ENCODE measurements at places on chromosomes 12 and 14.

DNA sequence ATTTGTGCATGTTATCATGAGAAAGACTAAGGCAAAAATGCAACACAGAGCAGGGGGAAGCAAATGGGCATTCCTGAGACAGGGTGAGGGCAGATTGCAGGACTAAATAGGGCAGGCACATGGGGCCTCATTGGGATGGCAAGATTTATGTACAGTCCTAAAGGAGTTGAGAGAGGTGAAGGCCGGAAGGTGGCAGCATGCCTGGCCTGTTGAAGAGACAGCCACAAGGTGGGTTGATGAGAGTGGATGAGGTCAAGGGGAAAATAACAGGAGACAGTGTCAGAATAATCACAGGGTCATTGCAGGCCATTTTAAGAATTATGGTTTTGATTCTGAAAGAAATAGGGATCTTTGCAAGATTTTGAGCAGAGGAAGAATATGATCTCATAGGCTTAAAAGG lies 21.0 kb downstream of the PAH start:
- no peak for DNase-seq

DNA sequence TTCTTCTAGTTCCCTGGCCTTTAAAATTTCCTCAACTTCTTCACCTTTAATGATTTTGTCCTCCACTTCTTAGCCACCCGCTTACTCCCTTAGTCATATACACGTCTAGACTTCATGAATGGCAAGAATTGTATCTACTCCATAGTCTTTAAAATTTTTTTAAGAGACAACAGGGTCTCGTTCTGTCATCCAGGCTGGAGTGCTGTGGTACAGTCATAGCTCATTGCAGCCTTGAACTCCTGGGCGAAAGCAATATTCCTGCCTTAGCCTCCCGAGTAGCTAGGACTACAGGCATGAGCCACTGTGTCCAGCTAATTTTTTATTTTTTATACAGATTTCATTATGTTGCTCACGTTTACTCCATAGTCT lies 47.9 kb downstream of the BBS10 start:
- DNase-seq = no peak

DNA sequence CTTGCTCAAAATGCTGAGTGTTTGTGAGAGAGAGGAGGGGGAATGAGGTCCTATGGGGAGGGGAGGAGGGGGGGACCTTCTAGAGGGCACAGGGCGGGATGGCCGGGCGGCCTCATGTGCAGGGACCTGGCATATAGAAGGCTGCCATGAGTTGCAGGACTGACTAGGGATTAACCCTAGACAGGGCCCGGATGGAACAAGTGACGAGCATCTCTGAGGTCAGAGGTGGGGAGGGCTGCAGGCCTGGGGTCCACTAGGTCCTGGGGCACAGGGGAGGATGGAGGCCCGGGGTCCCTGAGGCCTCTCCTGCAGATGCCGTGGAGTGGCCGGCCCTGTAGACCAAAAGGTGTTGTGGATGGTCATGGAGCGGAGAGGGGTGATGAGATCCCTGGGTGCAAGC lies 104.0 kb upstream of the EIF5 start:
- no peak for DNase-seq

DNA sequence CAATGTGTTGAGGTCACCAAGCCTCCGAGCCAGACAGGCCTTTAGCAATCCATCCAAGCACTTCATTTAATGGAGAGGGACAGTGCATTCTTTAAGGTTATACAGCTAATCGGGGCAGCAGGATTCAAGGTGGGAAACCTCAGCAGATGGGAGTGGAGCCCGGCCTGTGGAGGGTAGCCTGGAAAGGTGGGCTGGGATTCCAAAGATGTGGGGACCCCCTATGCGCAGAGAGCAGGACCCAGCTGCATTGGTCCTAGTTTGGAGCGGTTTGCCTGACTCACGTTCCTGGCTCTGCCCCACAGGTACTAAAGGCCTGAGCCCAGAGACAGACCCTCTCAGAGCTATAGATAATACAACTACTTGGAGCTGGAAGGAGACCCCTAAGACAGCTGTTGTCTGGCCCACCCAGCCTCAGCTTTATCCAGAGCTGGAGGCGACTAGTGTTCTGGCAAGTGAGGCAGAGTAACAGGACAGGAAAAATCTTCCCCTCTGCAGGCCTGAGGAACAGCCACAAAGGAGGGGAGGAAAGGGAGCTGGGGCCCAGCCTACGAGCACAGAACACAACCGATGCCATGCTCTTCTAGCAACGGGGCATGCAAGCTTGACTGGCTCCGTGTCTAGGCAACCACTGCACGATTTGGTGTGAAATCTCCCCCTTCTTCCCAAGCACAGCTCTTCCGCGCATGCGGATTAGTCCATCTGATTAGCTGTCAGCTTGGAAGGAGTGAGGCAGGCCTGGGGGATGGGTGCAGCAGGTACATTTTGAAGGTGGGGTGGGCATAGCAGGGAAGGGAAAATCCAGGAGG lies 1.1 kb upstream of the MYH7 start:
- no peak for DNase-seq

- no peak for DNase-seq
Observed at GRCh38 chr12:1322821-1323220, 271.6 kb downstream of the FBXL14 start.

- DNase-seq = no peak
Observed at GRCh38 chr12:79987731-79988130, 52.8 kb upstream of the PPP1R12A start.

GRCh38 chr12:57173683-57174082 lies 26.3 kb upstream of the LRP1-AS start:
- no peak for DNase-seq

DNA sequence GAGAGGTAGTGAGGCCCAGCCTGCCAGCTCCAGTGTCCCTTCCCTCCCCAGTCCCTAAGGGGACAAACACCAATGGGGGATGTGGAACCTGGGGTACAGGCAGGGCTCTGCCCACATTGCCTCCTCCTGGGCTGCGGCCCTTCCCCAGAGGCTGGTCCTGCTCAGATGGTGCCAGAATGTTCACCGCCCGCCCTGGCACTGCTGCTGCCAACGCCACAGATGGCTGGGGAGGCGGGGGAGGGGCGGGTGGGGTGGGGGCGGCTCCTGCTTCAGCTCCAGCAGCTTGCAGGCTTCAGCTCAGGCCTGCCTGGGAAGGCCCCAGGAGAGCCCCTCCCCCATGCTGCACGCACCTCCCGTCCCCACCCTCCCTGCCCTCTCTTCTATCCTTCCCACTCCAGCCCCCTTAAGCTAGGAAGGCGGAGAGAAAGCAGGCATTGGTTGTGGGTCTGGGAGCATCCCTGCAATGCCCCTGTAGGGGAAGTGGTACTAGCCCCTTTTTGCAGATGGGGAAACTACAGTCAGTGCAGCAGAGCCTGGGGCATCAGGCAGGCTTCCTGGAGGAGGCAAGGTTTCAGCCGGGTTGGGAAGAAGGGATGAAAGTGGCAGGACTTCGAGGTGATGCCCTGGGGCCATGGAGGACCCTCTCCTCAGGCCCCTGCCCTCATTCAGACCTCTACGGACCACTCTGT lies 2.0 kb upstream of the BEGAIN start:
- DNase-seq = no peak

DNA sequence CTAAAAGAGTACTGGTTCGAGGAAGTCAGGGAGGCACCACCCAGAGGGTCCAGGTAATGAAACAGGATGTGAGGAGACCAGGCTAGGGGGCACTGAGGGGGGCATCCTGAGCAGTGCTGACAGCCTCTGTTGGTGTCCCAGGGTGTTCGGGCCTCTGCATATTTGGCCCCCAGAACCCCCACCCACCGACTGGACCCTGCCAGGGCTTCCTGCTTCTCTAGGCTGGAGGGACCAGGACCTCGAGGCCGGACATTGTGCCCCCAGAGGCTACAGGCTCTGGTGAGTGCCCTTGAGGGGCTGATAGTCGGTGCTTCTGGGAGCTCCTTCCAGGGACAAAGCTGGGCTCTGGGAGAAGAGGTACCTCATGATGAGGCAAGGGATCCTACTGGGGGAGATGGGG lies 2.6 kb downstream of the TROAP start:
- DNase-seq = no peak

- DNase-seq = no peak
Observed at GRCh38 chr12:27185234-27186021, 58.7 kb upstream of the STK38L start.

GRCh38 chr12:51548241-51548640 lies 42.8 kb upstream of the SCN8A start:
- no peak for DNase-seq

DNA sequence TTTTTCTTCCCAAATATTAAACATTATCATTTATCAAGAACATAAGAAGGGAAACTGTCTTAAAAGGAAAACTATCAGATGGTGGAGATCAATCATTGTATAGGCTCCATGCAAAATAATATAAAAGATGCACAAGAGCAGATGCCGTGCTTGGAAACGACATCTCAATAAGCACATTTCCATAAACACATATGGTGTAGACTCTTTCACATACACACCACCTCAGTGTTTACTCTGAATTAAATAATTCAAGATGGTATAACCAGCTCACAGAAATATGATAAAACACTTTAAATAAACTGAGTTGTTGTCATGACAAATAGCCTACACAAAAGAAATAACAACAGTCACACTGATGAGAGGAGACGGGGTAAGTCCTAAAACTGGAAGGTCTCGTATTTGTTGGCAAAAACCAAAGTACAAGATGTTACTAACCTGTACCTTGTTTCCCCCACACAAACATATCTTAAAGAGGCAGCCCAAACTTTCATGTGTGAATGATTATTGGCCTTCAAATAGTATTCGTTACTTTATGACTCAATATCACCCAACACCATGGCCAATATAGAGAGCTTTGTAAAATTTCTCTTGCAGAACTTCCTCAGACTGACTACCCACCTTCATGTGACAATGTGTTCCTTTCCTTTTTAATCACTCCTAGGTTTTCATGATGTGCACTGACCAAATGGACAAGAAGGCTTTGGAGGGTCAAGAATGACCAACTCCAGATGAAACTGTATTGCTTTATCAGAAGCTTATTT lies 48.6 kb upstream of the TMPO start:
- no peak for DNase-seq

GRCh38 chr12:52585066-52585465 lies 11.4 kb upstream of the KRT74 start:
- DNase-seq = no peak

DNA sequence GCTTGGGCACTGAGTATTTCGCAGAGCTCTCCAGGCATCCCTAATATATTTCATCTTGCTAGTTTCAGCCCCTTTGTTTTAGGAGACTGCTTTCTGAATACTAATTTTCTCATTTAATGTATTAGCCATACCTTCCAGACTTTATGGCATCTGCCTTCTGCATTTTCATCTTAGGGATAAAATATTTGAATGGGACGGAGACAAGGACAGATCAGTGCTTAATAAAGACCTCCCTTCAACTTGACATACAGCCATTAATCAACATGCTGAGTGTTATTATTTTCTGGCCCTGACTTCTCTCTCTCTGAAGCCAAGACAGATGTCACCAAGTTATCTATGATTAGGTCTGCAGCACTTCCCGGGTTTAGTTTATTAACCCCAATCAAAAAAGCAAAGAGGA lies 42.4 kb downstream of the CACNA2D4 start:
- no peak for DNase-seq

GRCh38 chr14:47826809-47827208 lies 151.4 kb upstream of the MDGA2 start:
- no peak for DNase-seq

DNA sequence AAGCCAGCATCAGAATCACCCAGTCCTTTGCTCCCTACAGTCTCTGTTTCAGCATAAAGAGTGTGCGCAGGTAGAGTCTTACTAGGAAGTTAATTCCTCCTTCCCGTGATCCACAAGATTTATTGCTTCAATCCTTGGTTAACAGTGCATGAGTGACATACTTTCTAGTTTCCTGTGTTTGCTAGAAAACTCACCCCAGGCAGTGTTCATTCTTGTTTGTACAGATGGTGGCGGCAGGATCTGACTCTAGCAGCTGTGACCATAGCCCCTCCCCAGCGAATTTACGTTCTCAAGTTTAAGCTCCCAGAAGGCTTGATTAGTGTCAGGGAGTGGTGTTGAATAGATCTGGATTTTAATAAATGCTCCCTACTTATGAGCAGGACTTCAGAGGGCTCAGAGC lies 75.9 kb upstream of the ANO2 start:
- no peak for DNase-seq

DNA sequence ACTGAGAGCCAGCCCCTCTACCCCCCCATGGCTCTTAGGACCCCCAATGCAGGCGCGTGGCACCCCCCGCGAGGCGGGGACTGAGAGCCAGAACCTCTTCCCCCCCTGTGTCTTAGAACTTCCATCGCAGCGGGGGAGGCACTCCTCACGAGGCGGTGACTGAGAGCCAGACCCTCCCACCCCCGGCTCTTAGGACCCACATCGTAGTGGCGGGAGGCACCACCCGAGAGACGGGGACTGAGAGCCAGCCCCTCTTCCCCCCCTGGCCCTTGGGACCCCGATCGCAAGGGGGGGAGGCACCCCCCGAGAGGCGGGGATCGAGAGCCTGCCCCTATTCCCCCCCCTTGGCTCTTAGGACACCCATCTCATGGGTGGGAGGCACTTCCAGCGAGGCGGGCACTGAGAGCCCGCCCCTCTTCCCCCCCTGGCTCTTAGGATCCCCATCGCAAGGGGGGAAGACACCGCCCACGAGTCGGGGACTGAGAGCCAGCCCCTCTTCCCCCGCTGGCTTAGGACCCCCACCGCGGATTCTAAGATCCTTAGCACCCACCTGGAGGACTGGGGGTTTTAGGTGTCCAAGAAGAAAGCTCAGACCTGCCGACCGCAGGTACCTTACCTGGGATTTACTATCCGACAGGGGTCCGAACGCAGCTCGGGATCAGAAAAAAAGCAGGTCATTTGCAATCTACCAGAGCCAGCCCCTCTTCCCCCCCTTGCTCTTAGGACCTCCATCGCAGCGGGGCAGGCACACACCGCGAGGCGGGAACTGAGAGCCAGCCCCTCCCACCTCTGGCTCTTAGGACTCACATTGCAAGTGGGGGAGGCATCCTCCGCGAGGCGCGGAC lies 44.9 kb downstream of the DDX11 start:
- DNase-seq = peak; percentile 5

DNA sequence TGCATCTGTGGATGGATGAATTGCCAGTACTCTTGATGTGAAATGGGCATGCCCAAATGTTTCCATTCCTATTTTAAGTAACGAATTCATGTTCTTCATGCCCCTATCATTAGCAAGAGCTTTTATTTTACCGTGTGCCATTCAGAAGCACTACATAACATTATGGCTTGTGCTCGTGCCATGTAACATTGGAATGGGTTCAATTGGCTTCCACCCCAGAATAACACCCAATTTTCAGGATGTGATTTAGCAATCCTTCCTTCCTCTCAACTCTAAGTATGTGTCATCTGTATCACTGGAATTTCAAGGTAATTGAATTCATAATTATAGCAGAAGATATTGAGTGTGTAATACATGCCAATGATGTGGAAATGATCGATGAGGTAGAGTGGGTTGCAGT lies 145.8 kb upstream of the TMPO start:
- no peak for DNase-seq

- DNase-seq = no peak
Observed at GRCh38 chr14:30193101-30193500, 265.5 kb upstream of the PRKD1 start.

GRCh38 chr12:67773896-67774295 lies 125.4 kb downstream of the DYRK2 start:
- no peak for DNase-seq

GRCh38 chr12:3461391-3461790 lies 29.6 kb upstream of the PRMT8 start:
- DNase-seq = no peak

- DNase-seq = no peak
Observed at GRCh38 chr14:61322799-61323290, 1.5 kb downstream of the PRKCH start.

- no peak for DNase-seq
Observed at GRCh38 chr14:64186231-64187129, 107.7 kb downstream of the ESR2 start.

- DNase-seq = no peak
Observed at GRCh38 chr12:66636771-66637170, 42.1 kb downstream of the GRIP1 start.

GRCh38 chr12:88904705-88905104 lies 324.4 kb upstream of the KITLG start:
- DNase-seq = no peak

All from stimulated activated CD8-positive, alpha-beta memory T cell treated with anti-CD3 and anti-CD28 coated beads, Interleukin-15, amount 100 ng/mL, for 48 hours (primary cell).